ENCODE measurements at places on chromosomes 16 and 17.

- no peak for DNase-seq
Measured at GRCh38 chr16:54281535-54282201, 4.9 kb downstream of the IRX3 start.

- no peak for DNase-seq
Measured at GRCh38 chr17:42803074-42803883, 4.6 kb downstream of the CNTD1 start.

DNA sequence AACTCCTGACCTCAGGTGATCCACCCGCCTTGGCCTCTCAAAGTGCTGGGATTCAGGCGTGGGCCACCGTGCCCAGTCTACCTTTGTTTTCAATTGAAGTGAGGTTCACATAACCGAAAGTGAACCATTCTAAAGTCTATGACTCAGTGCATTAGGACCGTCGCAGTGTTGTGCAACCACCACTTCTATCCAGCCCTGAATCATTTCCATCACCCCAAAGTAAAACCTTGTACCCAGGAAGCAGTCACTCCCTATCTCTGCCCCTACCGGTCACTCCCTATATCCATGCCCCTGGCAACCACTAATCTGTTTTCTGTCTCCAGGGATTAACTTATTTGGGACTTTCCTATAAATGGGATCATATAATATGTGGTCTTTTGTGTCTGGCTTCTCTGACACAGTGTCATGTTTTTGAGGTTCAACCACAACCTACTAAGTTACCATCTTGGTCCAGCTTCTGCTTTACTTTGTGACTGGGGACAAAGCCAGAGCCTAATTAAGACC lies 28.3 kb upstream of the CDC42EP4 start:
- peak; percentile 25 for DNase-seq

GRCh38 chr17:55452139-55452790 lies 30.6 kb upstream of the MMD start:
- DNase-seq = no peak

Measured in HL-60 (cell line).